ENCODE measurements at places on chromosomes 7 and 10.

- no peak for DNase-seq
Observed at GRCh38 chr10:119634219-119634544, 17.0 kb upstream of the BAG3 start.

DNA sequence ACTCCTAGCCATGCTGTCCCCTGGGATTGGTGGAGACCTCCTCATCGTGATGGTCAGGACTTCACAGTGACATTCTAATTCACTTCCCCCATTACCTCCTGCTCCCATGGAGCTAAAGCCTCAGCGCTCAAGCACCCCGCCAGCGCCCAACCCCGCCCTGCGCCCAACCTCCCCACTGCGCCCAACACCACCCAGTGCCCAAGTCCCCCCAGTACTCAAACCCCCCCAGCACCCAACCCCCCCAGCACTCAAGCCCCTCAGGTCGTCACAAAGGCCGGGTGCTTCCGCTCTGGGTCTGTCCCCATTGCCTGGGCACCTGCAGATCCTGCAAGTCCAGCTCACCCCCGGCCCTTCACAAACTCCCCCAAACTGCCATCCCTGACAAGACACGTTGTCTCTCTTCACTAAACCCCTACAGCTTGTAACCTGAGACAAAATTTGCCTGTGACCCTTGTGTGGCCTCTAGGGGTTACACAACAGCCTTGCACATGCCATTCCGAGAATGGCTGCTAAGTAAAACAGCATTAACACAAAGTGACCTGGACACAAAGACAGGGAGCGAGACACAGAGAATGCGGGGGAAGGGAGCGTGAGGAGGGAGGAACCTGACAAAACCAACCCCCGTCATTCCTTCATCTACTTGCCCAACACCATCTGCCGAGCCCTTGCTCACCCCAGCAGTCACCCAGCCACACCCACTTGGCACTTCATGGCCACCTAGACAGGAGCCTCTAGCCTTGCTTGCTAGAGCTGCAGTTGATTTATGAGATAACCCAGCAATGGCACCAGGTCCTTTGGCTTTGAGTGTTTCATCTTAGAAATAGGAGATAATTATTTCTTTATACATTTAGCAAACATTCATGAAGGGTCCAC lies 107.8 kb downstream of the ADARB2 start:
- no peak for DNase-seq

GRCh38 chr10:23258516-23258915 lies 66.4 kb downstream of the PTF1A start:
- DNase-seq = no peak

GRCh38 chr7:27631391-27631790 lies 31.3 kb downstream of the HIBADH start:
- no peak for DNase-seq

DNA sequence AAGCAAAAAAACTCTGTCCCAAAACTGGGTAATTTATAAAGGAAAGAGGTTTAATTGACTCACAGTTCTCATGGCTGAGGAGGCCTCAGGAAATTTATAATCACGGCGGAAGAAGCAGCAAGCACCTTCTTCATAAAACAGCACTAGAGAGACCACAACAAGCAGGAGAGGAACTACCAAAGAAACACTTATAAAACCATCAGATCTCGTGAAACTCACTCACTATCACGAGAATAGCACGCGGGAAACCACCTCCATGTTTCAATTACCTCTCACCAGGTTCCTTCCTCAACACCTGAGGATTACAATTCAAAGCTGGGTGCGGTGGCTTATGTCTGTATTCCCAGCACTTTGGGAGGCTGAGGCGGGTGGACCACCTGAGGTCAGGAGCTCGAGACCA lies 48.5 kb downstream of the PDIA4 start:
- DNase-seq = no peak

DNA sequence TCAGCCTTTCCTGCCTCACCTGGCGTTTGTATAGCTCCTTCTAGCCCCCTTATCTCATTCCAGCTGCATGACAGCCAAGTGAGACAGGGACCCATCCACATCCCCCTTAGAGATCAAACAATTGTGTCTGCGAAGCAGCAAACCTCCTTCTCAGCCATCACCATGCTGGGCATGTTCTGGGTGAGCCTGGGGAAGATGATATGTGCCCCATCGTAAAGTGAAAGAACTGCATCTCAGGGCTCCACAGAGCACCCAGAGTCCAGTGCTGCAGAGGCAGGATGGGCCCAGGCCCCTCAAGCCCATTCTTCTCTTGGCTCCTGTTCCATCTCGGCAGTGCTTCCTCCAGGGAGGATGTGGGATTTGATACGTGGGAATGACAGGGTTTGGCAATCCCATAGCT lies 43.2 kb downstream of the FIGNL1 start:
- DNase-seq = no peak

- DNase-seq = no peak
Observed at GRCh38 chr7:30723776-30724175, 28.2 kb upstream of the INMT start.

DNA sequence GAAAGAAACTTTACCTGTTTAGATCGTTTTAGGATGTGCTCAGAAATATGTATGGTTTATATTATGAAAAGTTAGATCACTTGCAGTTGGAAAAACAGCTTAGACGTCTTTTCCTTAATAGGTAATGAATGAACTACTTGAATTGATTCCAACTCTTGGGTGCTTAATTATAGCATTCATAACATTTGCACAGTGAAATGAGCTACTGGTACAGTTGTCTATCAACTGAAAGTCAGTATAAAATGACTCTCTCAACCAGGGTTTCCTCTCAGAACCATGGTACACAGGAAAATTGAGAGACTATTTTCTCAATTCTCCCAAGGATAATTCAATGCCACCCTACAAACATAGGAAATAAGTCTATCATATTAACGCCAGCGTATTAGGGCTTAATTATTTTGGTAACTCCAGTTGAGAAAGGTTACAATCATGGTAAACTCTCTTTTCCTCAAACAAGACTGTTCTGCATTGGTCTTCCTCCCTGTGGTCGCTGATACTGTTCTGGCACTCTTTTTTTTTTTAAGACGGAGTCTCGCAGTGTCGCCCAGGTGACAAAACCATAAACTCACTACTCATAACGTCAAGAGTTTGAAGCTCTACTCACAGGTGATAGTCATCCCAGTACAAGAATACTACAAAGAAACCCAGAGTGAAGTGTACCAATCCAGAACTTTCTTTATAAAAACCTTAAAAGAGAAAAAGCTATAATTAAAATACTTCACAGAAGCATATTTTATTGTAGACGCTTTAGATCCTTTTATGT lies 2.0 kb downstream of the ANLN start:
- DNase-seq = no peak

Data from iPS DF 6.9 (cell line).